ENCODE measurements at places on chromosomes 16 and 17. TPM values are rescaled to one million over a fixed set of nuclear protein-coding genes. Genes with fewer than 3 reads are reported as not detected.
A peak's percentile ranks its signal among the peaks of the same experiment; 100 is the strongest.

DNA sequence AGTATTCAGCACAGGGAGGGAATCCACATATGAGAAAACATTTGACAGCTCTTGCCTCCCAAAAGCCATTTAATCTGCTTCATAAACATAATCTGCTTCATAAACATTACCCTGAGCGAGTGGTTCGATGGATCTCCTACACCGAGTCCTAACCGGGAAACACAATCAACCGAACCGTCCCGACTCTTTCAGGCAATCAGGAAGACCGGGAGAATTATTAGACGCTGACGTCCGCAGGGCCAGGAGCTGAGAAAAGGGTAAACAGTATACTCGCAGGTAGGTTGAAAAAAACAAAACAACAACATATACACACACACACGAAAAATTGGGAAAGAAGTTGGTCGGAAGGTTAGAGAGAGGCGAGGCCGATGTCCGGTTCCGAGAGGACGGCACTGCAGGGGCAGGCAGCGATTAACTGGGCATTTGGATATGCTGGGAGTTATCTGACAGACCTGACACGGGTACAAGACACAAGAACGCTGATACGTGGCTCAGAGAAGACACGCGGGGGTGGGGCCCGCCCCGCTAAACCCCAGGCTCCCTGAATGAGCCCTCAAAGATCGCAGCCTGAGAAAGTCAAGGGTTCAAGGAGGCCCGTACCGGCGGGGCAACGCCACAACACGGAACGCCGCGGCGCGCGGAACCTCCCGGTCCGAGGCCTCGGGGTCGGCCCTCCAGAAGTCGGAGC, 585 bp downstream of the AP1G1 start:
- DNase-seq: no peak
- H3K27me3 ChIP-seq: no peaks in the 10 kb centered on the region
- H3K27ac ChIP-seq: peak overlapping the region; percentile 99
- peak overlapping the region; percentile 99 for H3K4me3 ChIP-seq

DNA sequence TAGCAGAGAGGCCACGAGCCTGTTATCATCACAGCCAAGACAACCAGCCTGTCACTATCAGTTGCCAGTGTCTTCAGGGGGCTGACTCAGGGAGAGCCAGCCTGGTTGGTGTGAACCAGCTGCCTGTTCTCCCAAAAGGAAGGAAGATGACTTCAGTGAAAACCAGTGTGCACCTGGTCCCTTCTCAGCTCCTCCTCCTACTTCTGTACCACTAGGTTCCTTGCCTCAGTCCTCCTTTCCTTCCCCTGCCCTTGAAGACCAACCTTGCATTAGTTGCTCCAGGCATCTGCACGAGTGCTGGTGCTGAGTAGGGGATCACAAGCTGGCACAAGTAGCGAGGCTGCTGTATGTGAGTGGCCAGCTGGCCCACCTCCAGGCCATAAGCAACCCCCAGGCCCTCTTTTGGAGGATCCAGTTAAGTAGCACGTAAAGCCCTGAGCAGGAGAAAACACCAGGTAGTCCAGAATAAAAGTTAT, 8.5 kb downstream of the TUBG1 start:
- DNase-seq: no peak
- no peak overlapping the region for H3K27ac ChIP-seq
- H3K36me3 ChIP-seq: no peaks in the 10 kb centered on the region

GRCh38 chr17:61294286-61294685, 105.4 kb upstream of the TBX2 start:
- DNase-seq: no peak
- no peaks in the 10 kb centered on the region for H3K36me3 ChIP-seq
- H3K27ac ChIP-seq: no peak overlapping the region
- no peak overlapping the region for H3K4me3 ChIP-seq

- no peaks in the 10 kb centered on the region for H3K36me3 ChIP-seq
- peaks cover 13% of the 10 kb centered on the region for H3K4me1 ChIP-seq
- DNase-seq: no peak
These were observed 700 bp downstream of the CCDC43 start for GRCh38 chr17:44688675-44689476.

- no peak for DNase-seq
- no peak overlapping the region for H3K4me3 ChIP-seq
- H3K27ac ChIP-seq: no peak overlapping the region
- H3K4me1 ChIP-seq: no peaks in the 10 kb centered on the region
- no peaks in the 10 kb centered on the region for H3K36me3 ChIP-seq
These were observed 8.6 kb downstream of the CHD9NB start for GRCh38 chr16:53043986-53044601.

- H3K4me1 ChIP-seq: peaks cover 12% of the 10 kb centered on the region
- peak overlapping the region; percentile 27 for H3K4me3 ChIP-seq
- H3K27me3 ChIP-seq: peaks cover 17% of the 10 kb centered on the region
These were observed 1.4 kb upstream of the GRIN2C start for GRCh38 chr17:74860872-74861661.

DNA sequence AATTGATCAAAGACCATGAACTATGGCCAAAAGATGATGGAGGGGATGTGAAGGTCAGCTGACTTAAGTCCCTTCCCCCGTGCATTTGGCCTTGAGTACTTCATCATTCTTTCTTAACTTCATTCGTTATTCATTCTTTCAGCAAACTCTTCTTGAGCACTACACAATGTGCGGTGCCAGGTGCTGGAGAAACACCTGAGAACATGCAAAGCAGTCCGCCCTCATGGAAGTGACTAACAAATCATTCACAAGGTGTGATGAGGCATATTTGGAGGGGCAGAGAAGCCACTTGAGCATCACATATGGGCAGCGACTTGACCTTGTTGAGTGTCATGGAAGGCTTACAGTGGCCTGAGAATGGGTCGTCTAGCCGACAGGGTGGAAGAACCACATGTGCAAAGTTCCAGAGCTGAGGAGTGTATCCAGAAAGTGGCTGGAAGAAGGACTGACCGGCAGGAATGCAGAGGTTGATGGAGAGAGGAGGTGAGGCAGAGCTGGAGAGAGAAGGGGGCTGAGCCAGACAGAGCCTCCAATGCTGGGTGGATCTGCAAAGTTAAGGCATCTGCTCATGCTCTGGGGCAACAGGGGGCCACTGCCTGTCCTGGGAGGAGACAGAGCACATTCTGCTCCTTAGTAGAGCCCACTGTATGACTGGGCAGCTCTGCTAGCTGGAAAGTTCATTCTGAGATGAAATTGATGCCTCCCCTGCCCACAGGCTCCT, 25.1 kb upstream of the EIF1 start:
- H3K27ac ChIP-seq: no peak overlapping the region
- H3K27me3 ChIP-seq: no peaks in the 10 kb centered on the region
- no peaks in the 10 kb centered on the region for H3K36me3 ChIP-seq
- H3K4me1 ChIP-seq: peaks cover 4% of the 10 kb centered on the region
- DNase-seq: no peak

GRCh38 chr16:85824161-85825135, 25.0 kb downstream of the COX4I1 start:
- DNase-seq: no peak
- H3K27ac ChIP-seq: no peak overlapping the region
- no peaks in the 10 kb centered on the region for H3K27me3 ChIP-seq

DNA sequence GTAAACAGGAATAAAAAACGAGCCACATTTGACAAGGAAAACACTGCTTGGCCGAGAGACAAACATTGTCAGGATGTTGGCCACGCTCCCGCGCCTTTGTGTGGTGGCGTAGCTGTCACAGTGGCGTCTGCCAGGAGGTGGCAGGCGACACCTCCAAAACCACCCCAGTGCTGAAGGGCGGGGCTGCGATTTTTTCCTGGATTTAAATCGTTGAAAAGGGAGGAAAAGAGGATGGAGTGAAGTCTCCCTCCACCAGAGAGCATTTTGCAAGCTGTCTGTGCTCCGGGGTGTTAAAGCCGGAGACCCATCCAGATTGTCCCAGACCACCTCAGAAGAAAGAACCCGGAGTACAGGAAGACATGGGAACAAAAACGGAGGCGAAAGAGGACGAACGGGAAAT, 12.7 kb downstream of the MRM3 start:
- H3K27me3 ChIP-seq: no peaks in the 10 kb centered on the region
- H3K4me1 ChIP-seq: peaks cover 2% of the 10 kb centered on the region
- no peak overlapping the region for H3K27ac ChIP-seq
- peak; percentile 36 for DNase-seq

GRCh38 chr17:14580499-14580898, 279.6 kb downstream of the HS3ST3B1 start:
- no peaks in the 10 kb centered on the region for H3K27me3 ChIP-seq
- no peaks in the 10 kb centered on the region for H3K36me3 ChIP-seq
- H3K27ac ChIP-seq: no peak overlapping the region

GRCh38 chr17:54256401-54256929, 433.7 kb downstream of the KIF2B start:
- no peak overlapping the region for H3K27ac ChIP-seq
- no peak for DNase-seq
- no peaks in the 10 kb centered on the region for H3K27me3 ChIP-seq
- no peak overlapping the region for H3K4me3 ChIP-seq
- no peaks in the 10 kb centered on the region for H3K36me3 ChIP-seq

DNA sequence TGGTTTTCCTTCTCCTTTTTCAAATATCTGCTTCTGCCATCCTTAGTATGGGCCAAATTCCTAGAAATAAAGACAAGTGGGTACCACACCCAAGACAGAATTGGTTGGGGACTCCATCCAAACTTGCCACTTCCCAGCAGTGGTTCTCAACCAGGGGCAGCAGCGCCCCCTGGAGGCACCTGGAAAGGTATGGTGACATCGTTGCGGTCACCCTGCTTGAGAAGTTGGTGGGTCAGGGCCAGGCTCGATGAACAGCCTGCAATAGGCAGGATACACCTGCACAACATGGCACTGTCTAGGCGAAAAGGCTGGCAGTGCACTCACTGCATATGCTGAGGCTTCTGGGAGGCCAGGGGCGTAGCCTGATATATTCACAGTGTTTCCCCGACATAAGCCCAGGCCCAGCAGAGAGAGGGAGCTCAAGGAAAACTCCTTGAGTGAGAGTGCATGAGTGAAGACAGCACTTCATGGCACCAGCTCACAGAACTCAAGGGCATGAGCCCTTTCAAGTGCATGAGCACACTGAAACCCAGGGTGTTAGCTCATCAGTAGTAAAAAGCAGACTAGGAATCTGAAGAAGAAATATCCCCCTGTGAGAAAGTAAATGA, 57.7 kb downstream of the CMC2 start:
- no peak overlapping the region for H3K4me3 ChIP-seq
- no peaks in the 10 kb centered on the region for H3K36me3 ChIP-seq
- no peak overlapping the region for H3K27ac ChIP-seq
- H3K4me1 ChIP-seq: no peaks in the 10 kb centered on the region
- H3K27me3 ChIP-seq: no peaks in the 10 kb centered on the region

DNA sequence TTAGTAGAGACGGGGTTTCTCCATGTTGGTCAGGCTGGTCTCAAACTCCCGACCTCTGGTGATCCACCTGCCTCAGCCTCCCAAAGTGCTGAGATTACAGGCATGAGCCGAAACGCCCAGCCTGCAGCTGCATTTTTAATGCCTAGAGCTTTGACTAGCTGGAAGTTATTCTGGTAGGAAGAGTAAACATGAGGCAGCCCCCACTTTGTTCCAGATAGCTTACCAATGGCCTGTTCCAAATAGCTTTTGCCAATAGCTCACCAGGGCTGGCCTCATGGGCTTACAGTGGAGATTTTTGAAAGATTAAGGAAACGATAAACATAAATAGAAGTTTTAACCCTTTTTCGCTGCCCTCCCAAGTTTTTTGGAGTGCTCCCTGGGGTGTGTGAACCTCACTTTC, 9.8 kb downstream of the TRPV2 start:
- H3K27me3 ChIP-seq: no peaks in the 10 kb centered on the region
- peaks cover 5% of the 10 kb centered on the region for H3K4me1 ChIP-seq
- H3K36me3 ChIP-seq: peaks cover 28% of the 10 kb centered on the region
- H3K27ac ChIP-seq: no peak overlapping the region

GRCh38 chr17:33164169-33164881, 128.8 kb downstream of the ASIC2 start:
- H3K4me1 ChIP-seq: no peaks in the 10 kb centered on the region
- H3K4me3 ChIP-seq: no peak overlapping the region
- H3K36me3 ChIP-seq: no peaks in the 10 kb centered on the region

DNA sequence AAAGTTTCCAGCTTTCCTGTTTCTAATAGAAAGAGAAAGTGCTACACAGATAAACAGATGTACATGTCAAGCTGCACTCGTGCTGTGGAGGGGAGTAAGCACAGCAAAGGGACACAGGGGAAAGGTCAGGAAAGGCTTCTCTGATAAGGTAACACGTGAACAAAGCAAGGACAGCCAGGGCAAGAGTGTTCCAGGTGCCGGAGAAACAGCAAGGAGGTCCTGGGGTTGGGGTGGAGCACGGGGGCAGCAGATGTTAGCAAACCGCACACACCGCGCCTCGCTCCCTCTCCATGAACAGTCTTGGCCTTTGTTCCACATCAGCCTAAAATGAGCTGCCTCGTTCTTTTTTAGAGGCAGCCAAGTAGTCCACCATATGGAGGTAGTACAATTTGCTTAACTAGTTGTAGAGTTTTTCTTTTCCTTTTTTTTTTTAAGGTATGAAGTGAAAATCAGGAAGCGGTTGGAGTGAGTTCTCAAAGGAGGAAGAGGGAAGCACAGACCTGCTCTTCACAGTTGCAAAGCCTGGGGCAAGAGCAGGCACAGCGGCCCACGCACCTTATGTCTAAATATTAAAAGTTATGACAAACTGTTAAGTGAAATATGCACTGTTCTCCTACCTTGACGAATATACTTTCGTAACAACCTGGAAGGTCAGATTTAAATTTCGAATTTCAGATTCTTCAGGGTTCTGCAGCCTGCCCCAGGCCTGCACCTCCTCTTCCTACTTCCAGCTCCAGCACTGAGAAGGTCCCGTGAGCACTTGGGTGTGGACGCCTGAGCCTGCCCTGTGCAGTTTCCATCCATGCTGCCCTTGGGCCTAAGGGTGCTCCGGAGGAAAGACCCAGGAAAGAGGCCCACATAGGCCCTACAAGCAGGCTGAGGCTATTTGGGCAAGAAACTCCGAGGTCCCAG, 41.5 kb upstream of the RPH3AL start:
- H3K27ac ChIP-seq: peak overlapping the region; percentile 60
- H3K4me3 ChIP-seq: no peak overlapping the region
- H3K27me3 ChIP-seq: no peaks in the 10 kb centered on the region

GRCh38 chr16:85613604-85614337, 649 bp downstream of the GSE1 start:
- no peaks in the 10 kb centered on the region for H3K27me3 ChIP-seq
- H3K27ac ChIP-seq: peak overlapping the region; percentile 14
- H3K4me1 ChIP-seq: peaks cover 35% of the 10 kb centered on the region

The SMURF2 gene
- polyA plus RNA-seq: 8.8 TPM

The TBX2 gene
- not detected for polyA plus RNA-seq

The EPN3 gene
- polyA plus RNA-seq: not detected

The HEATR9 gene
- polyA plus RNA-seq: not detected

The NDRG4 gene
- 0.63 TPM for polyA plus RNA-seq

The HELZ gene
- polyA plus RNA-seq: 57.6 TPM

The ASIC2 gene
- polyA plus RNA-seq: not detected

The KCNJ18 gene
- not detected for polyA plus RNA-seq

Data from naive thymus-derived CD4-positive, alpha-beta T cell (primary cell).